ENCODE measurements at places on chromosomes 6 and 20.

DNA sequence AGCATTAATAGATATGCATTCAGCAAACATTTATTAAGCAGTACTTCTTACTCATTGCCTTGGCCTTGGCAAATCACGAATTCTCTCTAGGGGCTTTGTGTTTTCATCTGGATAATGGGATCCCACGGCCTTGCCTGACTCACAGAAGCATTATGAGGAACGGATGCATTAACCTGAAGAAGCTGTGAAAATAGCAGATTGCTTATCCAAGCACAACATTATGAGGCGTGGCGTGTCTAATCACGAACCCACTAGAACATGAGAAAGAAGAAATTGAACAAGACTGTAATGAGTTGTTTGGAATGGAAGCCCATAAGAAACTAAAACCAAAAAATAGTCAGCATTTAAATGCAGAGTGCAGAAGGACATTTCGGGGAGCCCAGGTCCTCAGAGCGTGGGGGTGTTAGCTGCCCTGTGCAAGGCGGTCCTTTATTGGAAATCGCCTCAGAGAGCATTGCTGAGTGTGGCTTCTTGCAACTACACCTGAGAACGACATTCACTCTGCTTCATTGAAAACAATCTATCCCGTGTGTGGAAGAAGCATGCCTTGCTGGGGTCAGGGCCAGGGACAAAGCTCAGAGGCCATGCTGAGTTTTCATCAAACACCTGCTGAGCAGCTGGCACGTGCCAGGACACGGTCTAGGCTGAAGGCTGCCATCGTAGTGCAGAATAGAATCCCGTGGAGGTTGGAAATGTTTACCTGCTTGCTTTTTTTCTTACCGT is 179.9 kb downstream of the ZDHHC14 start:
- H3K4me1 ChIP-seq: peaks cover 70% of the 10 kb centered on the region
- H3K27ac ChIP-seq: peak overlapping the region; percentile 75
- H3K36me3 ChIP-seq: peaks cover 41% of the 10 kb centered on the region
- peak overlapping the region; percentile 55 for H3K4me3 ChIP-seq
- DNase-seq: no peak

DNA sequence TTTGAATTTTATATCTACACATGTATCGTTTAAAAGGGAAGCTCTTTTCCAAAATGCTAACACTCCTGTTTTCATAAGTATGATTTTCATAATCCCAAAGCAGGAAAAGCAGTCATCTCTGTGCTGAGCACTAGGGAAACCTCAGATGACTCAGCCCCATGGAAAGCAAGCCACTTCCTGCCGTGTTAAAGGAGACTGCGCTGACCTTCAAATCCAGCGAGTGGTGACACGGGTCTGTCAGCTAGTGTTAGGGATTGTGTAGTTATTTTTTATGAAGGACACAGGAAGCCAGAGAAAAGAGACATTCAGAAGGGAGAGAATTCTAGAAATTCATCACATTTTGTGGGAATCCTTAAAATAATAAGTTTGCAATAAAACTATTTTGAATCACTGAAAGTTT is 57.0 kb upstream of the CD93 start:
- H3K27ac ChIP-seq: no peak overlapping the region
- peaks cover 7% of the 10 kb centered on the region for H3K4me1 ChIP-seq
- no peak for DNase-seq
- H3K27me3 ChIP-seq: no peaks in the 10 kb centered on the region

GRCh38 chr20:17205084-17205813 is 21.6 kb upstream of the PCSK2 start:
- no peak for DNase-seq
- no peaks in the 10 kb centered on the region for H3K36me3 ChIP-seq
- no peaks in the 10 kb centered on the region for H3K27me3 ChIP-seq
- no peak overlapping the region for H3K4me3 ChIP-seq
- H3K27ac ChIP-seq: no peak overlapping the region

- H3K27ac ChIP-seq: no peak overlapping the region
- H3K27me3 ChIP-seq: peaks cover 19% of the 10 kb centered on the region
- H3K4me1 ChIP-seq: no peaks in the 10 kb centered on the region
- peak; percentile 35 for DNase-seq
- no peak overlapping the region for H3K4me3 ChIP-seq
- H3K36me3 ChIP-seq: peaks cover 5% of the 10 kb centered on the region
Measured at GRCh38 chr20:30811885-30812671, 445.4 kb upstream of the DEFB115 start.

DNA sequence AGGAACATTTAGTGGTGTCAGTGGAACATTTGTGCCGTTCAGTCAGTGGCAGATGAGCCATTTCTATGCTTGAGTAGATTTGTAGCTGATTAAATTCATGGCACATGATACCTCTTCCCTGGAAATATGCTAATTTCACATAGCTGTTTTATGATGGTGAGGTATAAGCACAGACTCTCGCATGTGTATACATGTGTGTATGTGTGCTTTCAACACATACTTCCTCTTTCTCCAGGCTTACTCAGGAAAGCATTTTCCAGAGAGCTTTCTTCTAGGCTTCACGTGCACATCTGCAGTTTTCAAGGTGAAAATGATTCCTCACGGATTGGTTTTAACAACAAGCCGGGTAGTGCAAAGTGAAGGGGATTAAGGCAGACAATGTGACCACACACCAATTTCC is 396.5 kb downstream of the HDGFL1 start:
- H3K4me1 ChIP-seq: no peaks in the 10 kb centered on the region
- no peak overlapping the region for H3K4me3 ChIP-seq
- no peak overlapping the region for H3K27ac ChIP-seq

DNA sequence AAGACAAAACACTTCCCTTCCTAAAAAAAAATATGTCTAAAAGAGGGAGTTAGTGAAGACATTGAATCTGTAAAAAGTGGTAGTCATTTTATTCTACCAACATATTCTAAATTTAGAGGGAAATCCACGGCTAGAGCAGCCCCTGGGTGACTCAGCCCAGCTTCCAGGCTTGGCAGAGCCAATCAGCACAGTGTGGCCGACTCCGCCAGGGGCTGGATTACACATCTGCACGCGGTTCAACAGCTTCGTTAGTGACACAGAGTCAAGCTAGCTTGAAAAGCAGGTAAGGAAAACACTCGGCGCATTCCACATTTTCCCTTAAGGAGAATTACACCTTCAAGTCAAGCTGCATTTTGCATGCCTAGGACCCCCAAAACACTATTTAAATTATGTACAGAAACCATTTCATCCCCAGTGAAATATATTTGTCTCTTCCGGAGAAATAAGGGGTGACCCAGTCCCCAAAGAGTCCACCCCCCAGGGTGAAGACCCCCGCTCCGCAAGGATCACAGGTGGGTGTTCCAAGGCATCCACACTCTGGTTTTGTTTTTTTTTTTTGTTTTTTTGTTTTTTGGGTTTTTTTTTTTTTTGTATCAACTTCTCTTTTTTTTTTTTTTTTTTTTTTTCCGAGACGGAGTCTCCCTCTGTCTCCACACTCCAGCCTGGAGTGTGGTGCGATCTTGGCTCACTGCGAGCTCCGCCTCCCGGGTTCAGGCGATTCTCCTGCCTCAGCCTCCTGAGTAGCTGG is 58.4 kb upstream of the ARID1B start:
- peak overlapping the region; percentile 96 for H3K27ac ChIP-seq
- no peak for DNase-seq
- peak overlapping the region; percentile 82 for H3K4me3 ChIP-seq
- peaks cover 5% of the 10 kb centered on the region for H3K36me3 ChIP-seq
- no peaks in the 10 kb centered on the region for H3K27me3 ChIP-seq

DNA sequence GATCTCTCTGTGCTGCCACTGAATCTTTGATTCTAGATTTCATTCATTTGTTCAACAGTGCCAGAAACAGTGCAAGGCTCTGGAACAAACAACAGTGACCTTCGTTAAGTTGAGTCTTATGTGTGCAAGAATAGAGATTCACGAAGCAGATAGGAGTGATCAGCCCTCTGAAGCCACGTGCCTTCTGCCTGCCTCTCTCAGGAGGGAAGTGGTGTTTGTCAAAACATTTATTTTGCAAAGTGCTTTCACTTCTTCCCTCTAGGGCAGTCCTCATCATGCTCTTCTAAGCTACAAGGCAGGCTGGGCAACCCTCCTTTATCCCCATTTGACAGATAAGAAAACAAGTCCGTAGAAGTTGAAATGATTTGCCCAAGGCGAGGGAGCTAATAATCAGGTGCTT is 204.3 kb downstream of the TFAP2C start:
- no peaks in the 10 kb centered on the region for H3K4me1 ChIP-seq
- DNase-seq: no peak
- no peaks in the 10 kb centered on the region for H3K36me3 ChIP-seq

DNA sequence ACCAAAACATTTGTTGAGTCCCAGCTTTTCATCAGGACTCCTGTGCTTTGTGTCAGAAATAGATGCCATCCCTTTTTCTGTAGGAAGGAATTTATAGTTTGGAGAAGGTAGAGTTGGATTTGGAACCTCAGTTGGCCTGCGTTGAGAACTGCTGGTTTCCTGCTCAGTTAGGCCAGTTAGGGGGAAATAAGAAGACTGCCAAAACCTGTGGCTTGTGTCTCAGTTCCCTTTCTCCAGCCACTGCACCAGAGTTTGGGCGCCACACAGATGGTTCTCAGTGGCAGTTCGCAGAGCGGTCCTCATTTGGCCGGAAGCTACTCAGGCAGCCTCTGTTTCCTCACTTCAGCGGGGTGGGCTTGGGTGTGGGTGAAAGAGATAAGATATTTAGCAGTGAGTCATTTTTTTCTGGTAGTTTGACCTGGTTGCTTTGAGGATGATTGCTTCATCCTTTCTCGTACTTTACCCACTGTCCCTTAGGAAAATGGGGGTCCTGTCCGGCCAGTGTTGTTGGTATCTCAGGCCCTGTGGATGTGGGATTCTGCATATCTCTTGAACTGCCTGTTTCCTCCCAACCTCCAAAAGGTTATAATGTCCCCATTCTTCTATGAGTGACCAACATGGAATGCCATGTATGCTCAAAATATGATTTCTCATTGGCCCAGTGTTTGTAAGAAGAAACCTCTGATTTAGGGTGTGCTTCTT is 53.7 kb downstream of the JARID2 start:
- H3K36me3 ChIP-seq: peaks cover 10% of the 10 kb centered on the region
- H3K4me3 ChIP-seq: peak overlapping the region; percentile 5
- peak overlapping the region; percentile 74 for H3K27ac ChIP-seq
- H3K27me3 ChIP-seq: no peaks in the 10 kb centered on the region

DNA sequence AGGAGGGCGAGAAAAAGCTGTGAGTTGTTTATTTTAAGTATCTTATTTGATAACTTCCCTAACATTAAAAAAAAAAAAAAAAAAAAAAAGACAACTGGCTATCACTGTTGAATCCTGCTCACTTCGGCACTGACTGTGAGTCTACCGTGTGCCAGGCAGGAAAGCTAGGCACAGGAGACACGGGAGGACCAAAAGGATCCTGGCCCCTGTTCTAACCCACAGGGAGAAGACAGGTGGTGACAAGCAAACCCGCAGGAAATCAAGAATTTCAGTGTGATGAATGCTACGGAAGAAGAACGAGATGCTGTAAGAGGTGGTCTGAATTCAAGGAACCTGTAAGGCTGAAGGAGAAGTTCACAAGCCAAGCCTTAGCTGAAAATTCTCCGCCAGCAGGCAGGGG is 94.7 kb upstream of the NFATC2 start:
- no peak overlapping the region for H3K27ac ChIP-seq
- DNase-seq: no peak
- H3K4me1 ChIP-seq: peaks cover 3% of the 10 kb centered on the region
- H3K4me3 ChIP-seq: no peak overlapping the region
- no peaks in the 10 kb centered on the region for H3K36me3 ChIP-seq

DNA sequence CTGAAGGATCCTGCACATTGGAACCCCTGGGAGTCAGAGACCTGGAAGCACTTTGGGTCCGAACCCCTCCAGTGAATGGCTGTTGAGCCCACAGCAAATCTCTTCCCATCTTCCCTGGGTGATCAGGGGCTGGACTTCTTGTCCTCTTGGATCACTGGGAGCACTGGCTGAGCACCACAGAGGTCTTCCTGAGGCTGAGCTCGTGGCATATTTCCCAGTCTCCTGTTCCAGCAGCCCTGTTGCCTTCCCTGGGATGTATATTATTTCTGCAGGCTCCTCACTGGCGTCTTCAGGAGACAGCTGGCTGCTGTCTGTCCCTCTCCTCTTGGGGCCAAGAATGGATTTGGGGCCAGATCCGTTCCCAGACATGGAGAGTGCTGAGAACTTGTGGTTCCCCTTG is 43.4 kb downstream of the PTK7 start:
- no peak for DNase-seq
- H3K36me3 ChIP-seq: no peaks in the 10 kb centered on the region
- peak overlapping the region; percentile 10 for H3K27ac ChIP-seq
- H3K4me3 ChIP-seq: no peak overlapping the region

DNA sequence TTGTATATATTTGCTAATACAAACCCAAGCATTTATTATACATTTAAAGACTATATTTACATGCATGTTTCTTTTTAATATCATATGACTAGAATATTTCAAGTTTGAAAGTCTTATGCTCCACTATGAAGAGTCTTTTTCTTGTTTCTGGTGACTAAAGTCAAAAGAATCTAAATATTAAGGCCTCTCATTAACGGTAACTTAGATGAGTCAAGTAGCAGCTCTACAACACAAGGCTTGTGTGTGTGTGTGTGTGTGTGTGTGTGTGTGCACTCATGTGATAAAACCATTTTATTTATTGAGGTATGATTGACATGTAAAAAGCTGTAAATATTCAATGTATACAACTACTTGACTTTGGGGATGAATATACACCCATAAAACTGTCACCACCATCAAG is 275.6 kb downstream of the TFAP2B start:
- no peaks in the 10 kb centered on the region for H3K36me3 ChIP-seq
- H3K27me3 ChIP-seq: no peaks in the 10 kb centered on the region
- H3K27ac ChIP-seq: no peak overlapping the region
- no peaks in the 10 kb centered on the region for H3K4me1 ChIP-seq

DNA sequence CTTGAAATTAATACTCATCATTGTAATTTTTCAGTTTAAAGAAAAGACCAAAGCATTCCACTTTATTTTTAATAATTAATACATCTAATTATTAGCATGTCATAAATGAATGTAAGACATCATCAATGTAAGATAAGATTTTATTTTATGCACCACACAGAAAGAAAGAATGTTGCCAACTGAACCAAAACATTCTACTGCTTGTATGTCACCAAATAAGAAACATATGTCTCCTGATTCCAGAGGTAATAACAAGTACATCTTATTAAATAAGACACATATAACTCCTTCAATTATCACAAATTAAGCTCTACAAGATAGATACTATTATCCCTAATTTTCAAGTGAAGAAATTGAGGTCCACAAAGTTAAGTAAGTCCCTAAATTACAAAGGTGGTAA is 189.5 kb downstream of the GMDS start:
- H3K27me3 ChIP-seq: no peaks in the 10 kb centered on the region
- peaks cover 13% of the 10 kb centered on the region for H3K36me3 ChIP-seq
- no peak overlapping the region for H3K4me3 ChIP-seq
- H3K27ac ChIP-seq: no peak overlapping the region
- DNase-seq: no peak

- no peak for DNase-seq
- H3K4me1 ChIP-seq: peaks cover 6% of the 10 kb centered on the region
- peaks cover 2% of the 10 kb centered on the region for H3K36me3 ChIP-seq
- H3K27me3 ChIP-seq: peaks cover 51% of the 10 kb centered on the region
Measured at GRCh38 chr20:62710886-62711702, 2.5 kb downstream of the NTSR1 start.

- H3K27me3 ChIP-seq: no peaks in the 10 kb centered on the region
- no peak overlapping the region for H3K4me3 ChIP-seq
- H3K36me3 ChIP-seq: peaks cover 14% of the 10 kb centered on the region
- DNase-seq: no peak
- H3K4me1 ChIP-seq: peaks cover 34% of the 10 kb centered on the region
Measured at GRCh38 chr6:34757687-34758274, 476 bp downstream of the SNRPC start.

GRCh38 chr20:31606804-31607639 is 1.9 kb downstream of the ID1 start:
- no peaks in the 10 kb centered on the region for H3K36me3 ChIP-seq
- H3K4me3 ChIP-seq: no peak overlapping the region
- H3K4me1 ChIP-seq: peaks cover 15% of the 10 kb centered on the region
- H3K27me3 ChIP-seq: peaks cover 65% of the 10 kb centered on the region
- DNase-seq: no peak

Data from stimulated activated naive B cell treated with anti-CD40 and anti-IgM and Interleukin-4, amounts not matched to agents 10 μg/mL and 1 μg/mL and 100 μg/mL, for 72 hours (primary cell).